Renal pelvis (tissue), 12 donors: ENCODE measurements at places on chromosomes 12 and 14.
A peak's percentile ranks its signal among the peaks of the same experiment; 100 is the strongest.

DNA sequence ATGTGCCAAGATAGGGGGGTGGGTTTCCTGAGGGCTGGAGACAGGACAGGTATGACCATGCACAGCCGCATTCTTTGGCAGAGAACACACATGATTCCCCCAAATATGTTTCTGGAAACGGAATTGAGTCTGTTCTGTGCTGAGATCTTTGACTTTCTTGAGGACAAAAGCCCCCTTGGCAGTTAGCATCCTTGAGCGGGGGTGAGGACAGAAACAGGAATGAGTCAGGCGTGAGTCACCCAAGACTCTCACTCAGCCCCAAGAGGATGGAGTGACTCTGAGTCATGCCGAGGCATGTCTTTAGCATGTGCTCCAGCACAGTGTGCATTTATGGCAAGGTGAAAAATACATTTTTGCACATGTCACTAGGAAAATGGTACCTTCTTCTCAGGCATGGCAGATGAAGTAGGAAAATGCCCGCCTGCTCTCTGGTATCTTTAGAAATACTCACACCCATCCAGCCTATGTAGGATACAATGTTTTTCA, 52.1 kb downstream of the DAD1 start:
- no peak for DNase-seq

DNA sequence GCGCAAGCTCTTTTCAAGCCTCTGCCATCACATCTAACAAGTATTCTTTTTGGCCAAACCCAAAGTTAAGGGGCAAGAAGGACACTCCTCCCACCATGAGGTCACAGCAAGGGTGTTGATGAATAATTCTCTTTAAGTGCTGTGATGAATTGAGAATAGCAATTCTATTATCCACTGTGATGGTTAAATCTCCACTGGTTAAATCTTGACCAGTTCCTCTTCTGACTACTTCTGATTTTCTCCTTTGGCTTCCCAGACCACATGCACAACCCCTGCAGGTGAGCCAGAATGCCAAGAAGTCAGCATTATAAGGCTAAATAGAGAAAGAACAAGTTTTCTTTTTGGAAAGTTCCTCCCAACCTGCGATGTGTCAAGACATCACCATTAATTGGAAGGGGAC, 90.6 kb upstream of the BCL2L14 start:
- DNase-seq: no peak

DNA sequence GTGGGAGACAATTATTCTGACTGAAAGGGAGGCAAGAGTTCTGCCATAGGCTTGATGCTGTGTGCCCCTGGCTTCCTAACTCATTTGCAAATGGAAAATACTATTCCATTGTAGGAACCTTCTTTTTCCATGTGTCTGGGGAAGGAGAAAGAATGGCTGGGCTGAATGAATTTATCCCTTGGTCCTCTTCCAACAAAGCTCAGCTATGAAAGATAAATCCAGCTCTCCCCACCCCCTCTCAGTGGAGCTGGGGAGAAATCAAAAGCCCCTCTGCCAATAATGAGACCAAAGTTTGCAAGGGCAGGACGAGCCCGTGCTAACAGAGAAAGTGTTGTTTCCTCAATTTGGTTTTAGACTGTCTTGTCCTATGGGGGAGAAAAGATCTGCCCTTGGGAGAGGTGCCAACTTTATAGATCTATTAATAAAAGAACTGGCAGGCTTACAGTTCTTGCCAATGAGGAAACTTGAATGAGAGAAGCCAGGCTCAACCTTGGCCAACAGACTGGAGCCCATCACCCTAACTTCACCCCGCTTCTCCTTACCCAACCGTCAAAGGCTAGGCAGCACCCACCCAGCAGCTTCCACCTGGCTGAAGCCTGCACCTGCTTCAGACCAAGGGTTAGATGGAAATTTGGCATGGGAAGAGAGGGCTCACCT, 8.9 kb upstream of the TCL1B start:
- no peak for DNase-seq

GRCh38 chr12:30643366-30643765, 52.3 kb downstream of the IPO8 start:
- DNase-seq: no peak

DNA sequence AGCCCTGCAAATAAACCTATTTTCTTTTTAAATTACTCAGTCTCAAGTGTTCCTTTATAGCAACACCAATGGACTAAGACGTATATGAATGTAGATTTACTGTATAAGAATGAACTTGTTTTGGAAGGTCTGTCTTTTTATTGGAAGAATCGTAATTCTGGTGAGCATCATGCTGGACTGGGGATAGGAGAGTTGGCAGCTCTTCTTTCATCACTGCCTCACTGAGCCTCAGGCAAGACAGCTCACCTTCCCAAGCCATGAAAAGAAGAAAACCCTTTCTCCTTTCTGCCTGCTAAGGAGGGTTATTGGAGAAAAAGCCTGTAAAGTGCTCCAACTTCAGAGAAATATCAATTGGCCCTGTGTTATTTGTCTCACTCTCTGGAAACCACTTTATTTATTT, 9.1 kb upstream of the RNF34 start:
- no peak for DNase-seq

DNA sequence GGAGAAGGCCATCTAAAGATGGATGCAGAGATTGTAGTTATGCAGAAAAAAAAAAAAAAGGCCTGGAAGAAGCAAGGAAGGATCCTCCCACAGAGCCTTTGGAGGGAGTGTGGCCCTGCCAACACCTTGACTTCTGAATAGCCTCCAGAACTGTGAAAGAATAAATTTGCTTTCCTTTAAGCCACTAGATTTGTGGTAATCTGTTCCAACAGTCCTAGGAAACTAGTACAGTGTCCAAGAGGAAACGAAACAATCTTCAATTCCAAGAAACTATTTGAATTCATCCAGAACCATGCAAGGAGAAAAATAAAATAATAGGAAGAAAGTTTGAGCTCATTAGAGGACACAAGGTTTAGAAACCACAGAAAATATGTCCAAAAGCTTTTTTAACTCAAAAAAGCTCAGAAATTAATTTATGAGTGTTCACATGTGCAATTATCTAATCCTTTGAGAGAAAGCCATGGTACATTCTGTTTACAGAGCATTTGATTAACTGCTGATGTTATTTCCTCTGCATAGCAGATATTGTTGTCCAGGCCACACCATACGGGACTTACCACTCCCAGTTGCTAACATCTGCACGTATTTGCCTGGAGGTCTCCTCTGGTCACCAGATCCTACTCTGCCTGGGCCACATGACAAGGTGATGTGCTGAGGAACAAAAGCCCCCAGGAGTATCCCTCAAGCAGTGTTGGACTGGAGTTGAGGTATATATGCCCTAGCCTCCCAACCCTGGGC, 30.0 kb upstream of the STAB2 start:
- no peak for DNase-seq

GRCh38 chr14:75242546-75243273, 35.9 kb upstream of the FOS start:
- peak; percentile 76 for DNase-seq

DNA sequence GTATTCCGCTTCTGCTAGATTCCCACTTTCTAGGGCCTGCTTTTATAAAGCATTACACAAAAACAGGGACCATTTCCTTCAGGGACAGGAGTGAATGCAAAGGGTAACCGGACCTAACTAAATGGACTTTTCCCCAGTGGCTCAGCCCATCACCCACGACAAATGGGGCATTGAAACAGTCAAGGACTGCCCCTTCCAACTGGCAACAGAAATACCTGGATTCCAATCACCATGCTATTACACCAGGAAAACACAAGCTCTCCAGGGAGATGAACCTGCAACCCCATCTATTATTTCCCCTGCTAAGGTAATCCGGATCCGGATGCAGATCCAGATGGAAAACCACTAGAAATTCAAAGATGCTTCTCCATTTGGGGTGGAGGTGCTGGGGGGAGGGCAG, 1.0 kb downstream of the MPHOSPH9 start:
- DNase-seq: peak; percentile 24

- DNase-seq: no peak
Observed at GRCh38 chr12:92036771-92037453, 108.7 kb downstream of the BTG1 start.

DNA sequence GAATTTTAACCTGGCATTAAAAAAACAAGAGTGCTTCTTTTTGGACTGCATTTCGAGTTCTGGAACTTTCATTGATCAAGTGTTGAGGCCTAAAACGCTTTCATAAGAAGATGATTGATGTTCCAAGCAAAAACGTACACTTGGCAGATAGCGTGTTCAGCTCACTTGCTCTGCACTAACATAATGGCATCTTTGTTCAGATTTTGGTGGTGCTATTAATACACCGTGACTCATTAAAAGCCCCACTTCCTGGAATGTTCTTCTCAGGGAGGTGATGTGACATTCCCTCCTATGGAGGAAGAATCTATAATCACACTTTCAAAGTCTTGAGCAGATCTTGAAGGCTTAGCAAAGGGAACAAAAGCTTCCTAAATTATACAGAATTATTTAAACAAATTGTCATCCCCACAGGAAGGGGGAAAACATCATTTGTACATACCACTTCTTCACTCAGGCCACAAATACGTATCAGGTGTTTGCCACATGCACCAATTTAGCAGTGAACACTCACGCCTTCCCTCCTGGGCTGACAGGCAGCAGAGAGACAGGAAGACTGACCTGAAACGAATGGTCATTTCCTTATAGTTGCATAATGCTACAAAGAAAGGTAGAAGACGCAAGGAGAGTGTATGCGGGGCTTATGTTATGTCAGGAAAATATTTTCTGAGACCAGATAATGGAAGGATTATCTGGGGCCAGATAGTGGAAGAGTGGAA, 15.4 kb downstream of the HSP90AA1 start:
- no peak for DNase-seq

- no peak for DNase-seq
Observed at GRCh38 chr12:121883315-121883660, 5.3 kb upstream of the PSMD9 start.

- no peak for DNase-seq
Observed at GRCh38 chr14:100224229-100224866, 14.6 kb upstream of the YY1 start.

DNA sequence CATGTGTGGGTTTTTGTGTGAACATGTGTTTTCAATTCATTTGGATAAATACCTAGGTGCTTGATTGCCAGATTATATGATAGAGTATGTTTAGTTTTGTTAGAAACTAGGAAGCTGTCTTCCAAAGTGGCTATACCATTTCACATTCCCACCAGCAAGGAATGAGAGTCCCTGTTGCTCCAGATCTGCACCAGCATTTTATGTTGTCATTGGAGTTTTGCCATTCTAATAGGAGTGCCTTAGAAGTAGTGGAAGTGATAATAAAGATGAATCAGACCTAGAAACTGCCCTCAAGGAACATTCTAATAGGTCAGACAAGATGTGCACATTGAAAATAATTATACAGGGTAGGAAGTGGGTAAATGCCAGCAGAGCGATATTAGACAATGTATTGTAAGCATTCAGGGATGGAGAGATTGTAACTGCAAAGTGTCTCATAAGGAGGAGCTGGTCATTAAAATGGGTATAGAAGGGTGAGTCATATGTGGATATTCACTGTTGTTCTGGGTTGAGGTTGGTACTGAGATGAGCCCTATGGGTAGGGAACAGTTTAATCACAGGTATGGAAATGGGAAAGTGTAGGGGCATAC, 71.4 kb downstream of the MNAT1 start:
- DNase-seq: no peak

DNA sequence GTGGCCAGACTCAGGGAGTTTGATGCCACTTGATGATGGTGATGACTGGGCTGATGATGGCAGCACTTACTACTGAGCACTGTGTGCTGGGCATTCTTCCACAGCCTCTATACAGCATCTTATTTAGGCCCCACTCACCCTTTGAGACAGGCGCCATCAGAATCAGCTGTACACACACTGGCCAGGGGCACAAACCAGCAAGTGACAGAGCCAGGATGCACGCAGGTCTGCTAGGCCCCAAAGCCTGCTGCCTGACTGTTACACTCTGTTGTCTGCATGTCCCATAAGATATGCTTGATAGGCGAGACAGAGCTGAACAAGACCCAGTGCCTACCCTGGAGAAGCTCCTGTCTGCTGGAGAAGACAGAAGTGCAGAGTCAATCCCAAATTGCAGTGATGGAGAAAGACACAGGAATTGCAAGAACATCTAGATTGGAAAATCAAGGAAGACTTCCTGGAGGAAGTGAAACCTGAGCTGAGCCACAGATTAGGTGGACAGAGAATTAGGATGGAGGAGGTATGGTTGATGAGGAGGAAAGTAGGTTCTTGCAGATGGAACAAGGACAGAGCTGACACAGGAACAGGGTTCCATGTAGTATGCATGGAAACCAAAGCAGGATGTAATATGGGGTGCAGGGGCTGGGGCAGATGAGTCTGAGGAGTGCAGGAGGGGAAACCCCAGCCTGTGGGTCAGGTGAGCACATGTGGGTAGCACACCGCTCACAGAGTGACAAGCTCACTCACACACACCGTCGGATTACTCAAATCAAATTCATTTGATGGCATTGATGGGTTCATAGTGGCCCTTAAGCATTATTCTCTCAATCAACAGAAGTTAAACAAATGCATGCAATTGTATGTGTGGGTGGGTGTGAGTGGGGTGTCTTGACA, 117.3 kb downstream of the BEGAIN start:
- no peak for DNase-seq

DNA sequence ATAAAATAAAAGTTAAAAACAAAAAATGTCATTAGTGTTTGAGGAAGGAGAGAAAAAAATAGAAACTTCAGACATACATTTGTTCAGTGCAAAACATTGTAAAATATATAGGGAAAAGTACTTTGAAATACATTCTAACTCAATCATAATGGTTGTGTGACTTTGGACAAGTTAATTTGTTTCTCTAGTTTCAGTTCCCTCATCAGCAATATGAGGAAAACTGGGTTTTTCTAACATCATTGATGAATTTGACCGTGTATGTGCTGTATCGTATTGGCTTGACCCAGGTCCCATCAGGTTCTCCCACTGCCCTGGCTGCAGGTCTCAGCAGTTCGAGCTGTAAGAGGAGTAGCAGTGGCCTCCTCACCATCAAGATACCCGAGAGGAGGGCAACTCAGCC, 173.9 kb upstream of the ATF7IP start:
- no peak for DNase-seq

DNA sequence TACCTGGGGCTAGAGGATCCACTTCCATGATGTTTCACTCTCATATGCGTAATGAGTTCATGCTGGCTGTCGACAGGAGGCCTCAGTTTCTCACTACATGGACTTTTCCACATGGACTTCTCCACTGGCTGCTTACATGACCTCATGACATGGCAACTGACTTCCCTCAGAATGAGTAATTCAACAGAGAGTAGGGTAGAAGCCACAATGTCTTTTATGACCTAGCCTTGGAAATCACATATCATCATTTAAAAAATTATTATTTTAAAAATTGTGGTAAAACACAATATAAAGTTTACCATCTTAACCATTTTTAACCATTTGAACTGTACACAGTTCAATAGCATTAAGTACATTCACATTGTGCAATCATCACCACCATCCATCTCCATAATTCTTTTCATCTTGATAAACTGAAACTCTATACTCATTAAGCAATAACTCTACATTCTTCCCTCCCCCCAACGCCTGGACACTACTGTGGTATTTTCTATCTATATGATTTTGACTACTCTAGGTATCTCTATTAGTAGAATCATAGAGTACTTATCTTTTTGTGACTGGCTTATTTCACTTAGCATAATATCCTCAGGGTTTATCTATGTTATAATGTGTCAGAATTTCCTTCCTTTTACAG, 144.5 kb downstream of the TGFB3 start:
- DNase-seq: no peak

- no peak for DNase-seq
Observed at GRCh38 chr12:21346542-21347205, 12.0 kb upstream of the SLCO1A2 start.

GRCh38 chr14:76950055-76951020, 78.2 kb downstream of the IRF2BPL start:
- no peak for DNase-seq
